ENCODE measurements at places on chromosomes 11 and 22.

GRCh38 chr22:19207401-19207808 lies 28.9 kb upstream of the SLC25A1 start:
- DNase-seq = no peak

- no peak for DNase-seq
Observed at GRCh38 chr22:47798229-47798628, 1035.8 kb downstream of the TBC1D22A start.

DNA sequence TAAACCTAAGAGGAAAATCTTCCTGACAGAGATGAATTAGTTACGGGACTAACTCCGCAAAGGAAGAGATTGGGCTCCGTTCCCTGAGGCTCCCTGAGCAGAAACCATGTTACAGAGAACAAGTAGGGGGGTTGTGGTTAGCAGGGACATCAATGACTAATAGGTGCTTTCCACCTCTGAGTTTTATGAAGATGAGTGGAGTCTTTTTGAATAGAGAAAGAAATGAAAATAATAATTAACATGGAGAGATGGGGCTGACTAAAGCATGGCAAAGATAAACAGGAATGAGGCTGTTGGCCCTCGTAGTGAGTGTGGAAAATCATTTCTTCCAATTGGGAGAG lies 47.5 kb upstream of the PICALM start:
- no peak for DNase-seq

- DNase-seq = no peak
Observed at GRCh38 chr11:5279471-5280090, 9.8 kb upstream of the HBE1 start.

DNA sequence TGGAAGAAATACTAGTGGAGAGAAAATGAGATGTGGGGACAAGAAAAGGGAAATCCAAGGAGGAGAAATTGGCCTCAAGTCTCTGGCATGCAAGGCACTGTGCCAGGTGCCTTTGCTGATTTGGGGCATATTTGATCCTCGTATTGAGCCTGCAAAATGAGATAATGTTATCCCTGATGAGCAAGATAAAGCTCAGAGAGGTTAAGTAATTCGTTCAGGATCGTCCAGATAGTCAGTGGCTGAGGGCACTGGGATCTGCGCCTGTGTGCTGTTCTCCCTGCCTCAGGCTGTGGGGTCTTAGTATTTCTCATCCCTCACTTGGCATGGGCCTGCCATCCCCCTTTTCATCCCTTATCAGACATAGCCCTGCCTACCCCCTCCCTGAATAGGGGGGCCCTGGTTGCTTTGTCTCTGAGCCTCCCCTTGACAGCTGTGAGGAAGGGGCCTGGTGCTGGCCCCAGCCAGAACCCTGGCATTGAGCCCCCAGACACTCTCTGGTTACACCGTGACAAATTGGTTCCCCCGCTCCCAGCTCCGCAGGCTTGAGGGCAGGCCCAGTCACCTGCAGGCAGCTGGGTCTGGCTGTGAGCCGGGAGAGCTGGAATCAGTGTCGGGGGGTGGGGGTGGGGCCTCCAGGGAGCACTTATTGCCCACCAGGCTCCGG lies 85.7 kb downstream of the NECTIN1 start:
- no peak for DNase-seq

DNA sequence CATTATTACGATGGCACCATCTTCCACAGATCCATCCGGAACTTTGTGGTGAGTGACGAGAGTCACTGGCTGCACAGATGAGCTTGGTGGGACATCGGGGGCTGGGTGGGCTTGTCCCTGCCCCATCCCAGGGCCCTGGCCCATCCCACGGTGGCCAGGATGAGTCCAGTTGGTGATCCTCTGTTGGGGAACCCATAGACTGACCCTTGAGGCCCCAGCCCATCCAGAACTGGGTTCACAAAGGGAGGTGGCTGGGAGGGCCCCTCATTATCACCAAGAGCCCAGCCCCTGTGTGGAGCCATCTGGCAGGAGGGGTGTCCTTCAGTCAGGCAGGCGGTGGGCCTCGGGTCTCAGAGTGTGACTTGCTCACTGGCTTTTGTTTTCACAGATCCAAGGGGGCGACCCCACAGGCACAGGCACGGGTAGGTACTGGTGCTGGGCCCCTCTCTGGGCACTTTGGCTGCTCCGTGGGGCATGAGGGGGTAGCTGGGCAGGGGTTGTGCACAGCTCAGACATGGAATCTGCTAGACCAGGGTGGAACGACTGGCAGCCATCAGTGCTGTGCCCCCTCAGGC lies 22.0 kb downstream of the PPIL2 start:
- DNase-seq = no peak

GRCh38 chr11:103552086-103552485 lies 442.9 kb downstream of the DYNC2H1 start:
- DNase-seq = no peak

- DNase-seq = no peak
Observed at GRCh38 chr11:126782810-126783209, 217.8 kb downstream of the KIRREL3 start.

- no peak for DNase-seq
Observed at GRCh38 chr22:46737105-46737975, 712 bp downstream of the CERK start.

- DNase-seq = no peak
Observed at GRCh38 chr22:35456757-35457156, 56.8 kb downstream of the MCM5 start.

DNA sequence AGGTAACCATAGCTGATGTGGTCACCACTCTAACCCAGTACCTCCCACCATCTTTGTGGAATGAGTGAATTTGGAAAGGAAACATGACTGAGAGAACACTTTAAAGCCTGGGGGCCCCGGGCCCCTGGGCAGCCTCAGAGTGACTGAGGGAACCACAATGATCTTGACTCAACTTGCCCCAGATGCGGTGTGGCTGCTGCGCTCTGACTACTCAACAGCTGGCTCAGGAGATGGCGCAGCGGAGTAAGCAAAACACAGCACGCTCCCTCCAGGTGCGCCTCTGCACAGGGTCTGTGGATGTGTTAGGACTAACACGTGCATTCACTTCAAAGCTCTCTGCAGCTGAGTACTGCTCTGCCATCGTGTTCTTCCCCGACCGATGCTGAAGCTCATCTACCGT lies 5.9 kb downstream of the RNF215 start:
- DNase-seq = no peak

DNA sequence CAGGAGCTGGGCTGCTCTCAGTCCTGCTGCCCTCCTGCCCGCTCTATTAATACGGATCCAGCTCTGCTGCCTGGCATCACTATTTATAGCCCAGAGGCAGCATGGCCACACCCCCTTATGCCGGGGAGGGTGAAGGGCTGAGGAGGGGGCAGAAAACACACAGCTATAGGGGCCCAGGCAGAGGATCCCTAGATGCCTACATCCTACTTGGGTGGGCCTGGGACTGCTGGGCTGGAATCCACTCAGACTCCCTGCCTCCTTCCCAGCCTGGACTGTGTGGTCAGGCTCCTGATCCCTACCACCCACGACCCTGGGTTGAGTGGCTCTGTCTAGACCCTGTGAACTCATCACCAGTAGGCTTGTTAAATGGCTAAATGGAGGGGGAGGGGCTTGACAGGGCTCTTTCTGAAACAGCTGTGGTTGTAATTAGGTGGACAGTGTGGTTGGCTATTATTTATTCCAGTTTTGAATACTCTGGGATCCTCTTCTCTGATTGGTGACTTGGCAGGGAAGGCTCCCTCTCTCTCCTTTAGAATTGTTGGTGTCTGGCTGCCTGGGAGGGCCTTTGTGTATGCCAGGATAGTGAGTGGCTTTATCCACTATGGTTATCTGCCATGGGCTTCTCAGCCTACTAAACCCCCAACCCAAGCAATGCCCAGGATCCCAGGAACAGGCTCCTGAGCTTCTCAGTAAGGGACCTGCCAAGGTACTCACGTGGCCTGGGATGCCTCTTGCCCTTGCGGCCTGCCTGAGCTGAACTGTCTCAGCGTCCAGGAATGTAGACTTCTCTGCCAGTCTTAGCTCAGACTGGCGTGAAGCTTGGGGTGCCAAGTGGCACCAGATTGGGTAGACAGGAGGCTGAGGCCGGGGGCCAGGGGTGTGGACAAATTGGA lies 15.2 kb downstream of the PHLDB1 start:
- no peak for DNase-seq

DNA sequence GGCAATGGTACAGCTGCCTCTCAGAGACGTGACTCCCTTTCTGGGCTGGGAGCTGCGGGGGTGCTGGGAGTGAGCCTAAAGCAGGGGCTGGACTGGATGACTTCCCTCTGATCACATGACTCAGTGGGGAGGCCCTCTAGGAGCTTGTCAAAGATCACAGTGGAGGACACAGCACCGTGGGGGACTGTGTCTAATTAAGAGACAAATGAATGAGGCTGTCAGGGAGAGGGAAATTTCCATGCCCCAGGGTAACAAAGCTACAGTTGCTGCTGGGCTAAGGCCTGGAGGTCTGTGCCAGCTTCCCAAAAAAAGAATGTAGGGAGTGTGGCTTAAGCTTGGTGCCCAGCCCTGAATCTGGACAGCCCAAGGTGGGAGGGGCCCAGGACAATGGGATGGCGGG lies 262.8 kb upstream of the PLET1 start:
- DNase-seq = no peak

DNA sequence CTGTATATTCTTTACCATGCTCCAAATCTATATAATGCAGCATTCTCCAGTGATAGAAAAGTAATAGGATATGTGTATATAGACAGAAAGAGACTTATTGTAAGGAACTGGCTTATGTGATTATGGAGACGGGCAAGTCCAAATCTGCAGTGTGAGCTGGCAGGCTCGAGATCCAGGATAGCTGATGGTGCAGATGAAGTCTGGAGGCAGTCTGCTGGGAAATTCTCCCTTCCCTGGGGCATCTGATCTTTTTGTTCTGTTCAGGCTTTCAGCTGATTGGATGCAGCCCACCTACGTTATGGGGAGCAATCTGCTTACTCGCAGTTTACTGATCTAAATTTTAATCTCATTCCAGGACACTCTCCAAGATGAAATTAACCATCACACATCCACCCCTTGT lies 73.2 kb downstream of the GRK3 start:
- DNase-seq = no peak

- no peak for DNase-seq
Observed at GRCh38 chr11:19101796-19102520, 15.0 kb upstream of the ZDHHC13 start.

DNA sequence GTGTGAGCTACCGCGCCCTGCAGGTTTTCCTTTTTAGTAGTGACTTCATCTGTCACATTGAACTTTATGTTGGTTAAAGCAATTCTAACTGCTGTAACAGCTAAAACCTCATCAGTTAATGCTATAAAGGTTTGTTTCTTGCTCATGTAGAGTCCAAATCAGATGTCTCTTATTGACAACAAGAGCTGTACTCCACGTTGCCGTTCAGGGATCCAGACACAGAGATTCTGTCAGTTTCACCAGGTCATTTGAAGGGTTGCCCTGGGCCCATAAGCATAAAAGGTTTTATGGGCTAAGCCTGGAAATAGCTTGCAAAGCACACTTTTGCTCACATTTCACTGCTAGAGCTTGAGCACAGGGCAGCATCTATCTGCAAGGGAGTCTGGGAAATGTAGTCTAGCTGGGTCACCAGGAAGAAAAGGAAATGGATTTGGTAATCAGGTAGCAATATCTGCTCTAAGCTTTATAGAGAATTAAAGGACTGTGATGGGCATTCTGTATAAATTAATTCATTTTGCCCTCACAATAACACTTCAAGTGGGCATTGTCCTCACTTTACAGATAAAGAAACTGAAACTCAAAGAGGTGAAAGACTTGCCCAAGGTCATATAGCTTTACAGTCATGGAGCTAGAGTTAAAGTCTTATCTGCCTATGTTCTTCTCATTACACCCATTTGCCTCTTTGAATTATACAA lies 25.2 kb upstream of the PTPRJ start:
- DNase-seq = no peak

DNA sequence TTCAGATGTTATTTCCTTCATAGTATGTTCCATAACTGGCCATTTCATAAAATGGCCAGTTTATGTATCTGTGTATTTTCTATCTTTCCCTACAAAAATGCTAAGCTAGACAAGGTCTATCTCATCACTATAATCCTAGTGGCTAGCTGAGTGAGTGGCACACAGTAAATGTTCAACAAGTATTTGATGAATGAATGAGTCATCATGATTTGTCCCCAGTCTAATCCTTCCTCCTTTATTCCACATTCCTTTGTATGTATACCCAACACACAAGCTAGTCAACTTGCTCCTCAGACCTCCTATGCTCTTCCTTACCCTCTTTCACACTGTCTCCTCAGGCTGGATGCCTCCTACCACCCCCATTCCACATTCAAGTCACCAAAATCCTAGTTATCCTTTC lies 12.5 kb downstream of the APLNR start:
- DNase-seq = no peak

DNA sequence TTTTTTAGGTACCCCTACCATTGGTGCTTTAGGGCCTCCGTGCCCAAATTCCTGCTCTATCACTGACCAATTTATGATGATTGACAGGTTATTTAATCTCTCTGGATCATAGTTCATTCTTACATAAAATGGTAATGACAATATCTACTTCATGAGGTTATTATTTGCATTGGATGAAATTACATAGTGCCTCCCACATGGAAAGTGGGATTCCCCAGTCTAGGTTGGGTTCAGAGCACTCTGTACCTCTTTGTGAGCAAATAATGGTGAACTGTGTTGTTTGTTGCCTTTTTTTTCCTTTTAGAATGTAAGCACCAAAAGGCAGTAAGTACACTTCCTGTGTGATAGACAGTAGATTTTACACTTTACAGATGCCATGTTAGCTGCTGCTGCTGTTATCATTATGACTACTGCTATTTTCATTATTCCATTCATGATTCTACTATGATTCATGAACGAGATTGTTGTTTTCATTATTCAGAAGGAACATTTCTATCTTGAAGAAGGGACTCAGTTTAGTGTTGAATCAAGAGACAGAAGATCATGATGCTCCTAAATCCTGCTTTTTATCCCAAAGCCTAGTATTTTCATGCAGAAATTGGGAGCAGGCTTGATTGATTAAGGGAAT lies 100.8 kb downstream of the ALX4 start:
- DNase-seq = no peak

- DNase-seq = no peak
Observed at GRCh38 chr11:62665599-62666258, 617 bp downstream of the CSKMT start.

GRCh38 chr11:57214098-57214417 lies 23.0 kb downstream of the APLNR start:
- DNase-seq = no peak

All from brain pericyte (primary cell).